Hematopoietic multipotent progenitor cell (in vitro differentiated cells): ENCODE measurements at places on chromosomes 5 and 9.
A peak's percentile ranks its signal among the peaks of the same experiment; 100 is the strongest.

DNA sequence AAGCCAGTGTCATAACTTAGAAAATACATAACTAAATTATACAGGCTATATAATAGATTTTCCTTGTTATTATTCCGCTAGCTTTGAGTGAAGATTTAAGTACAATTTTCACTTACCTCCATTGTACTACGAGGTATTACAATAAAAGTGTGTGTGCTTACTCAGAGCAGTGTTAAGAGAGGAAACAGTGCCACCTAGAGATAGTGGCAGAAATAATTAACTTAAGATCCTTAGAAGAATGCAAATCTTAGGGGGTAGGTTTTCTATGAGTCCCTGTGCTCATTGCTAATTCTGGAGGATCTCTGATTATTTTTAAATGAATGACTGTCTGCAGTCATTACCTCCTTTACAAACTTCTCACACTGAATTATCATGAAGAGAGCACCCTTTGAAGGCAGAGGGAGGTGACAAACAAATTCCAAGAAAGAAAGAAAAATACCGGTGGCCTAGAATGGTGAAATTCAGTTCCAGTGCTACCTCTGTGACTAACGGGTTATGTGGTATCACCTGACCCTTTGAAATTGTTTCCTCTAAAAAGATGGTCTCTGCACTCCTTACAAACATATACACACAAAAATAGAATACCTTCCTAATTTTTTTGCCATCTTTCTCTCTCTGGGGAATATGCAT is 379.8 kb downstream of the TRIM36 start:
- DNase-seq = no peak

DNA sequence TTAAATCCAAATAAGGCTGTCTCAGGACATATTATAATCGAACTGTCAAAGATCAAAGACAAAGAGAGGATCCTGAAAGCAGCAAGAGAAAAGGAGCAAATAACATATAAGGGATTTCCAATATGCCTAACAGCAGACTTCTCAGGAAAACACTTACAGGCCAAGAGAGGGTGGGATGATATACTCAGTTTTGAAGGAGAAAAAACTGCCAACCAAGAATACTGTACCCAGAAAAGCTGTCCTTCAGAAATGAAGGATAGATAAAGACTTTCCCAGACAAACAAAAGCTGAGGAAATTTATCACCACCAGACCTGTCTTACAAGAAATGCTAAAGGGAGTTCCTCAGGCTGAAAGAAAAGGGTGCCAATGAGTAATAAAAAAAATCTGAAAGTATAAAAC is 16.0 kb downstream of the EGFLAM start:
- DNase-seq = no peak

DNA sequence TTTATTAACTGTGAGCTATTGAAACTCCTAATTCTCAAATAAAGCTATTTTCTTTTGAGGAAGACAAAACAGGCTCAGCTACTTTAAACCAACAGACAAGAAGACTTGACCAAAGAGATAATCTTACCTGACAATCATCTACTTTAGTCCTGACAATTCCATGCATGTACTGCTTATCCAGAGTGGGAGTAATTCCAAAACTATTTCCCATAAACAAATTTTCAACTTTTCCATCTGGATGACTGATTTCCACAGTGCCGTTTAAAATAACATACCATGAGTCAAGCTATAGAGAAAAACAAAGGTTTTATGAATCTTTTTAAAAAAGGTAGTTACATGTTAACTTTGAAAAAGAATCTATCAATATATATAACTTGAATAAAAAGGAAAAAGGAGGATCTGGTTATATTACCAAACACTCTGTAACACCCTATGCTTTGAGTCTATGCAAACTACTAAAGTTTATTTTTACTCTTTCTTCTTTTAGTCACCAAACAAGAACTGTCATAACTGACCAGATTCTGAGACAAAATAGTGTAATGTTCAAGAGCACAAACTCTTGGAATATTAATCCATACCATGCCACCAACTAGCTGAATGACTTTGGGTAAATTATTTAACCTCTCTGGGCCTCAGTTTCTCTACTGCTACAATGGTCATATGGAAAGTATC is 129.7 kb downstream of the RAPGEF6 start:
- DNase-seq = no peak

- DNase-seq = no peak
These were observed 902 bp downstream of the THG1L start for GRCh38 chr5:157732130-157732514.

DNA sequence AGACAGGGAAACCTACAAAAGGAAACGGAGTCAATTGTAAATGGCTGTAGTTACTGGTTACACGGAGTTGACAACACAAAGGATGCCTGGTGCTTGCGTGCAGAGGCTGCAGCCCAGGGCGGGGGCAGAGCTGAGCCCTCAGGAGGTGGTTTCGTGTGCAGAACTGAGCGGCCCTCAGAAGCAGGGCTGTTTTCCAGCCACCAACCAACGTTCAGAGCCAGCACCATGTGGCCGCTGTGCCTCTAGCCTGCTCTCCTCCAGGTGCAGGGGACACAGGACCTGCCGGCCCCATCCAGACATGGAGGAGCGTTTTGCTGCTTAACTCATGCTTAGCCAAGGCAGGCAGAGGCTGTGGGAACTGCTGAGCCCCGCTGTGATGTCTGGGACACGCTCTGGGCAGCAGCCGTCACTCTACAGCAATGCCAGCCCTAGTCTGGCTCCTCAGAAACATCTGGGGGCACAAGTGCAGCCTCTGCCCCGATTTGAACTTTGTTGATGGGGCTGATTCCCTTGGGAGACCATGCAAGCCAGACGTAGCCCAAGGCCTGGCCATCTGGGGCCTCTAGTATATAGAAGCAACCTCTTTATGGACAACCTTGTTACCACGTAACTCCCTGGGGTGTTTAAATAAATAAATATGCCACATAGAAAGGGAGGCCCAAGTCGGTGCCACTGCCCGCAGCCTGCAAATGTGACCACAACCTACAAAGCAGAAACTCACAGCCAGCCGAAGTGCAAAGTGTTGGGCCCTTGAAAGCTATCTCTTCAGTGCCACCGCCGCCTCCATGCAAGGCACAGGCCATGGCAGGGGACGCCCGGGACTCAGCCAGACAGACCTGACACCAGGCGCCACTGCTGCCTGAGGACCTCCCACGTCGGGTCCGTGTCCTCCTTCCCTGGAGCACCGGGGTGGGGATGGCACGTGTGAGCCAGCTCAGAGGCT is 42.1 kb downstream of the NKD2 start:
- DNase-seq = no peak

GRCh38 chr5:55338810-55339243 is 31.0 kb downstream of the MTREX start:
- no peak for DNase-seq

DNA sequence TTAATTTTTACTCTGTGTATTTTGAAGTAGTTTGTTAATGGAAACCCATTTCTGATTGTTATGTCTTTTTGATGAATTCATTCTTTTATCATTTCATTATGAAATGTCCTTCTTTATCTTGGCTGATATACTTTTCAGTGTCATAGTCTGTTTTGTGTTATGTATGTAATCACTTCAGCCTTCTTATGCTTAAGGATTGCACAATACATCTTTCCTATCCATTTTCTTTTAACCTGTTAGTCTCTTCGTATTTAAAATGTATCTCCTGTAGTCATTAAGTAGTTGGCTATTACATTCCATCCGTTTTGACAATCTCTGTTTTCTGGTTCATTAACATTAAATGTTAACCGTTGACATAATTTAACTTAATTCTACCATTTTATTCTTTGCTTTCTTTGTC is 344.6 kb upstream of the CTNND2 start:
- no peak for DNase-seq

- peak; percentile 57 for DNase-seq
These were observed at the start of the genes EIF4E1B and SNCB for GRCh38 chr5:176629853-176630680. EIF4E1B (plus strand) TSS chr5:176630675; CDS start chr5:176642788, 12,113 bp downstream. SNCB (minus strand) TSS chr5:176630534; CDS start chr5:176629654, 880 bp downstream.

GRCh38 chr5:39057734-39058133 is 16.5 kb downstream of the RICTOR start:
- no peak for DNase-seq

DNA sequence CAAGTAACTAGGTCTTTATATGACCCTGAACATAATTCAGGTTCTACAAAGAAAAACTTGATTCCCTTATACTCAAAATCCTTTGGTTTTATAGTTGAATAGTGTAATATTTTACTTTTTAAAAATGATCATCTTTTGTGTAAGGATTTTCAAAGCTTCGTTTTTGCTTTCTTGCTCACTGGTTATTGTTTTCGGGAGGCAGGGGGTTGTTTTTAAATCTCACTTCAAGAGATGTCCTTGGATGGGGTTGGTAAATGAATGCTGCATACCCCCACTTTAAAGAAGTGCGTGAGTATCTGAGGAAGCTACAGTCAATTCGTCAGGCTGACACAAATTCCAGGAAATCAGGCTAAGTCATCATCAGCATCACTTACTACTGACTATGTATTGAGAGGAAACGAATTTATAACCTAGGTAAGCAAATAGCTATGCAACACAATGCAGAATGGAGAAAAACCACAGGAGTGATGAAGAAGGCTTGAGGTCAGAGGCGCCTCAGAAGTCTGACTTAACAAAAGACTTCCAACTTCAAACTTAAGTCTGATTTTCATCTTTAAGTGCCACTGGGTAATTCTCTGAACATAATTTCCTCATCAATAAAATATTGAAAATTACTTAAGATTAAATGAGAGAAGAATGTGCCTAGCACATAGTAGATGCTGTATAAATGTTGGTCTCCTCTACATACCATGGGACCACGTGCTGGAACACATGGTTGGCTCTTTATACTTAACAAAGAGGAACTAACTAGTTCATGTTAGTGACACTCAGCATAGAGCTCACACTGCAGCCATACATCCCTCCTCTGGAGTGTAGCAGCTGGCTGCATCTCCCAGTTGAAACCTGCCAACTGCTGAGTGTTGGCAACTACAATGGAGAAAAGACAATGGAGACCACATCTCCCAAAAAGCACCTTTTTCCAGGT is 106.0 kb upstream of the KIF2A start:
- no peak for DNase-seq

- no peak for DNase-seq
These were observed 1.8 kb upstream of the PROP1 start for GRCh38 chr5:177997846-177998245.

DNA sequence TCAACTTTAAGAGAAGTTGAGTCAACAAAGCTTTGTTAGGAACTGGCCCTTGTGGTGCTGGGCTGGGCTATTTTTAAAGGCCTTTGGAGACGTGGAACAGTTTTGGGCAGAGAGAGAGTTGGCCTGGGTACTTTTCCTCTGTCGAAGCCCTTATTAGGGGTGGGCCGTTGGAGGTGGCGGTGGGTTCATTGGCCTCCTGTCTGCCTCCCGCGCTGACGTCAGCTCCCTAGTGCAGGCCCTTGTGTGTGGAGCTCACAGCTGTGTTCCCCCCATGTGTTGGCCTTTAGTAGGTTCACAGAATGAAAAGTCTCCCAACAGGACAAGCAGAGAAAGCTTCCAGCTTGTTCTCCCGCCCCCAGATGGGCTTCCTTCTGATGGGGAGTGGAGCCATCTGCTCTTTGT is 2.7 kb downstream of the NCS1 start:
- DNase-seq = no peak

DNA sequence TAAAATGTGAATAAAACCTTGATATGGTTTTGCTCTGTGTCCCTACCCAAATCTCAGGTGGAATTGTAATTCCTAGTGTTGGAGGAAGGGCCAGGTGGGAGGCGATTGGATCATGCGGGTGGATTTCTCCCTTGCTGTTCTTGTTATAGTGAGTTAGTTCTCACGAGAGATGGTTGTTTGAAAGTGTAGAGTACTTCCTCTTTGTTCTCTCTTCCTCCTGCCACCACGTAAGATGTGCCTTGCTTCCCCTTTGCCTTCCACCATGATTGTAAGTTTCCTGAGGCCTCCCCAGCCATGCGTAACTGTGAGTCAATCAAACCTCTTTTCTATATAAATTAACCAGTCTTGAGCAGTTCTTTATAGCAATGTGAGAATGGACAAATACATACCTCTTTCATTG is 34.9 kb downstream of the TARS1 start:
- no peak for DNase-seq

DNA sequence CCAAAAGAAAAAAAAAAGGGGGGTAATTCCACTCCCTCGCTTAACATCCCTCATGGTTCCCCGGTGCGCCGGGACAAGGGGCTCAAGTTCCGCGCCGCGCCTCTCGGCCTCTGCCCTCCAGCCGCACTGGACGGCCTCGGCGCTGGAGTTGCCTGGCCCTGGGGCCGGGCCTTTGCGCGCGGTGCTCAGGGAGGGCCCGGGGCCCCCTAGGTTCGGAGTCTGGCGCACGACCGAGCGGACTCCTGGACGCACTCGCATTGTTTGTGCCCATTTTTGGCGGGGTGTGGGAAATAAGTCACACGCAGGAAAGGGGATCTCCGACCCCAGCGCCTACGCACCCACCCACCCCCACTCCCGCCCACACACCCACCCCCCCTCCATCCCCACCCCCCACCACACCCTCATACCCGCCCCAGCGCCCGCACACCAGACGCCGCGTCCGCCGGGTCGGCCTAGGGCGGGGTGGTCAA is 381 bp downstream of the MED22 start:
- peak; percentile 51 for DNase-seq

- no peak for DNase-seq
These were observed 79.4 kb downstream of the ZNF366 start for GRCh38 chr5:72427488-72428437.

DNA sequence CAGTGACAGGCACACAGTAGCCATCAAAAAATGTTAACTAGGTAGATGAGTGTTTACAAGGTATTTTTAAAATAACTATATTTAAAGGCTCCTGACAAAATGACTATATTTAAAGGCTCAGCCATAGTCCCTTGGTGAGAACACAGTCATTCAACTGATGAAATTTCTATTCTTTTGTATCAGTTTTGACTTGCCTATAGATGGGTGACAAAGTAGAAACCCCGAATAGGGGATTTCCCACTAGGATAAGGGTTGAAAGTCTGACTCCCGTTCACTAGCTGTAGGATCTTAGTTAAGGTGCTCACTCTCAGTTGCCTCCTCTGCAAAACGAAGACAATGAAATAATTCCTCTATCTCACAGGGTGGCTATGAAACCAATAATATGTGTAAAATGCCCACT is 218.2 kb downstream of the TSSK1B start:
- no peak for DNase-seq

DNA sequence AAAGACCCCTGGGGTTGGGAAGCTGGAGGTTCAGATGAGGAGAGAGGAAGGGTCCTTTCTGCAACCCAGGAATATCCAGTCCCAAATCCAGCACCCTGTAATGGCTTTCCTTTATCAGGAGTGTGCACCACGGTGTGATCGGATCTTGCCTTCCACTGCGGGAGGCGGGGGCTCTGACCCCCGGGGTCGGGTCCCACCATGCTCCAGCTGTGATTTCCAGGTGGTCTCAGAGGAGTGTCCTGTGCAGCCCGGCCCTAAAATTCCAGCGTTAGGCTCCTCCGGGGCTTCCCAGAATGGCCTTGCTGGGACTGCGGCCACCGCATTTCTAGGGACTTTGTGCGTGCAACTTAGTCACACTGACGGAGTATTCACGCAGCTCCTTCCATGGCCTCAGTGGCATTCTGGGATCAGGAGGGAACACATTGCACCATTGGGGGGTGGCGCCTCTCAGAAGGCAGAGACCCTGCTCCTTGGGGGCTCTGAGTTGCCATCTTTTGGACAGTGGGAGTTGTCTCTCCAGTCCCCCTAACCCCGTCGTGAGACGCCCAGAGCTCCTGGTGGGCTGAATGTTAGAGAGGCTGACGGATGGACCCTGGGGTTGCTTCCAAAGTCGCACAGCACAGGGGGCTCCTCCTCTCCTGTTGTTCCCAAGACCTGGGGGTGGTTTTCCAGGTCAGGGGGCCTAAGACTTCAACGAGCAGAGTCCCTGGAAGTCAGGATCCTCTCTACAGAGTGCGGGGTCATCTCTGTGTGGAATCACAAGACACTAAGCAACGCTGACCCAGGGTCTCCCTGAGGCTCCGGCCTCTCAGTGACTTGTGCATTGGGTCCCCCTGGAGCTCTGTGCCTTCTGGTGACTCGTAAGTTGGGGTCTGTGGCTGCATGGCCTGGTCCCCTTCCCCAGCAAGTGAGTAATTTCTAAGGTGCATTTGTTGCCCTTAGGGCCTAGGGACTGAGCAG is 42.7 kb upstream of the IRX4 start:
- DNase-seq = no peak
